SW480 (cell line): ENCODE measurements at places on chromosomes 4 and X.

- DNase-seq: peak; percentile 47
Observed at GRCh38 chrX:151396042-151396824, 773 bp upstream of the VMA21 start.

DNA sequence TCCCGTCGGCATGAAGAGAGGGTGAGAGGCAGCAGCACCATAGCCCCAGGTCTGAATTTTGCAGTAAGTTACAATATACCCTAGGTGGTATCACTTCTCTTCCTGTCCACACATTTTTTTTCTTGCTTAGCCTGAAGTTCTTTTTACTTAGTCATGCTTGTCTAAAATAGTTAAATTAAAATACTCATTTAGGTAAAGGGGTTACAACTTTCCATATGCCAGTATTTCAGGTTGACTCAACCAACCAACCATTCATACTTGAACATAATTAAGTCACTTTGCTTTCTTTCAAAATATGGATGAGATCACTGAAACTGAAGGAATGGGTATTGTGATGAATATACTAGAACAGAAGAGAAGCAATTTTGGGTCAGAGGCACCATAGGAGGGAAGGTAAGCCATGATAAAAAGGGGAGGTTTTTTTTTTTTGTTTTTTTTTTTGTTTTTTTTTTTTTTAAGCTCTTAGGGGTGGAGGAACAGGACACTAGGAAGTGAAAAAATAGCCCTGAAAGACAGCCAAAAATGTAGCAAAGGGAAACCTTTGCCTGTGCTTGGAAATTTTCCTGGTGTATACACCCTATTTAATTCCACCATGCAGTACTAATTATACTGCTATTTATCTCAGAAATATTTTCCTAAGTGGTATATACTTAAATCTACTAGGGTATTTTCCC lies 41.8 kb downstream of the RPS6KA3 start:
- no peak for DNase-seq

- DNase-seq: no peak
Observed at GRCh38 chrX:123171781-123172180, 12.3 kb upstream of the GRIA3 start.

DNA sequence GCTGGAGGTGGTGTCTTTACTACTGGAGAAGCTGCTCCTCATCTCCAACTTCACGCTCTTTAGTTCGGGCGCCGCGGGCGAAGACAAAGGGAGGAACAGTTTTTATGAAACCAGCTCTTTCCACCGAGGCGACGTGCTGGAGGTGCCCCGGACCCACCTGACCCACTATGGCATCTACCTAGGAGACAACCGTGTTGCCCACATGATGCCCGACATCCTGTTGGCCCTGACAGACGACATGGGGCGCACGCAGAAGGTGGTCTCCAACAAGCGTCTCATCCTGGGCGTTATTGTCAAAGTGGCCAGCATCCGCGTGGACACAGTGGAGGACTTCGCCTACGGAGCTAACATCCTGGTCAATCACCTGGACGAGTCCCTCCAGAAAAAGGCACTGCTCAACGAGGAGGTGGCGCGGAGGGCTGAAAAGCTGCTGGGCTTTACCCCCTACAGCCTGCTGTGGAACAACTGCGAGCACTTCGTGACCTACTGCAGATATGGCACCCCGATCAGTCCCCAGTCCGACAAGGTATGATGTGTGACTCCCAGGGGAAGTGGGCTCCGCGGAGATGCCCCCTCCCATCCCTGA lies 634 bp downstream of the LRAT start:
- DNase-seq: no peak

DNA sequence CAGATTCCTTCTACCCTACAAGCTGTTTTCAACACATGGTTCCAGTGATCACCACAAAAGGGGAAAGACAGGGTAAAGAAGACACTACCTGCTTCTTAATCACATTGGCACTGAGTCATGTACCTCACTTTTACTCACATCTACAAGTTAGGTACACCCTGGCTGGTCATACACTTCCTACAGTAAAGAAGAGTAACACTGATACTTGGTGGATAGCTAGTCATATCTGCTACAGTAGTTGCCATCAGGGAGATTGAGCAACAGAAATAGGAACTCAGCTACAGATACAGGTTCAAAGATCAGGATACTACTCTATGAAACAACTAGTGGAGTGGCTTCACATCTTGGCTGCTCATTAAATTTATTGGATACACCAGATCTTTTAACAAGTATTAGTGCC lies 105.4 kb upstream of the DIAPH2 start:
- DNase-seq: no peak

DNA sequence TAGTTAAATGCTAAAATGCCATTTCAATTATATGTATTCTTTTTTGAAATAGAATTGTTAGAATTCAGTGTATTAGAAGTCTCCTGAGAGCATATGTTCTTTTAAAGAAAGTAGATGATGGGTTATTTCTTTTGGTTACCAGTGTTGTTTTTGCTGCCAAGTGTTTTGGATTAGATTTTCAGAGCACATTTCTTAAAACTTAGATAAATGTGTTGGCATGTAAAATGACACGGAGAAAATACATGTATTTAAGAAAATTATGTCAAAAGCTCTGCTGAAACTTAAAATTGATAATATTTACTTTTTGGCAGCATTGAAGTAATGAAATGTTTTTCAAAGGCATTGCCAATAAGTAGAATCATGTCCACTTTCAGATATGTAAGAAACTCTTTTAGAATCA lies 379.7 kb downstream of the ADGRL3 start:
- no peak for DNase-seq

- DNase-seq: no peak
Observed at GRCh38 chr4:158201322-158201721, 9.0 kb upstream of the TMEM144 start.

GRCh38 chrX:24377911-24378468 lies 17.6 kb downstream of the SUPT20HL1 start:
- DNase-seq: no peak

- DNase-seq: no peak
Observed at GRCh38 chr4:88802585-88803286, 105.1 kb upstream of the NAP1L5 start.

DNA sequence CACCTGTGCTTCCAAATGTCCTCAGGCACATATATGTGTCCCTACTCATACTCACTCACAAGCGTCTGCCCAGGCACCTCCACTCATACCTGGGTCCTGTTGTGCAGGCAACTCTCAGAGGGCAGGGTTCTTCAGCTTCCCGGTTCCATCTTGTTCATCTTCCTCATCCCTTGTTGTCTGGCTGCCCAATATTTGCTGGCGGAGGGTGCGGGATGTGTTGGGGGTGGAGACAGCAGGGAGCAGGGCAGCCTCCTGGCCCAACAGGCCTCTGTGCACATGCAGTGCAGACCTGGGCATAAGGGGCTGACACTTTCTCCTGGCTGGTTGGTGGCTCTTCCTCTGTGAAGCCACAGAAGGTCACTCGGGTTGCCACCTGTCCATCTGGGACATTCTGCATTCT lies 32.1 kb downstream of the NBDY start:
- DNase-seq: no peak

- no peak for DNase-seq
Observed at GRCh38 chr4:118284169-118284568, 68.6 kb downstream of the PRSS12 start.

DNA sequence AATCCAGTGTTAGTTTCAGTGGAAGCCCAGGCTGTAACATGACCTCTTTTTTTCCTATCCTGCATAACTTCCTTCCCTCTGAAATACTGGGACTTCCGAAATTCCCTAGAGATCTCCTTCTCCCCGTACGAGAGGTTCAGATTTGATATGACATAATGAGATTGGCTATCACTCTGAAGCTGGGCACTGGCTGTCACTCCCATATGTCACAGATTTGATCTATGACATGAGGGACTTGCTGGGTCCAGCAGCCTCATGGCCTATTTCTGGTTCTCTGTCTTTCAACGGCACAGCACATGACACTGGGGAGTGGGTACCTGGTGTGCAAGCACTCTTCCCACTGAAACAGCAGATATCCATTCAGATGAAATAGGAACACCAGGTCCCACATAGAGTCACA lies 36.7 kb downstream of the PF4 start:
- DNase-seq: no peak

- no peak for DNase-seq
Observed at GRCh38 chrX:119475389-119476101, 7.3 kb downstream of the SLC25A5 start.

DNA sequence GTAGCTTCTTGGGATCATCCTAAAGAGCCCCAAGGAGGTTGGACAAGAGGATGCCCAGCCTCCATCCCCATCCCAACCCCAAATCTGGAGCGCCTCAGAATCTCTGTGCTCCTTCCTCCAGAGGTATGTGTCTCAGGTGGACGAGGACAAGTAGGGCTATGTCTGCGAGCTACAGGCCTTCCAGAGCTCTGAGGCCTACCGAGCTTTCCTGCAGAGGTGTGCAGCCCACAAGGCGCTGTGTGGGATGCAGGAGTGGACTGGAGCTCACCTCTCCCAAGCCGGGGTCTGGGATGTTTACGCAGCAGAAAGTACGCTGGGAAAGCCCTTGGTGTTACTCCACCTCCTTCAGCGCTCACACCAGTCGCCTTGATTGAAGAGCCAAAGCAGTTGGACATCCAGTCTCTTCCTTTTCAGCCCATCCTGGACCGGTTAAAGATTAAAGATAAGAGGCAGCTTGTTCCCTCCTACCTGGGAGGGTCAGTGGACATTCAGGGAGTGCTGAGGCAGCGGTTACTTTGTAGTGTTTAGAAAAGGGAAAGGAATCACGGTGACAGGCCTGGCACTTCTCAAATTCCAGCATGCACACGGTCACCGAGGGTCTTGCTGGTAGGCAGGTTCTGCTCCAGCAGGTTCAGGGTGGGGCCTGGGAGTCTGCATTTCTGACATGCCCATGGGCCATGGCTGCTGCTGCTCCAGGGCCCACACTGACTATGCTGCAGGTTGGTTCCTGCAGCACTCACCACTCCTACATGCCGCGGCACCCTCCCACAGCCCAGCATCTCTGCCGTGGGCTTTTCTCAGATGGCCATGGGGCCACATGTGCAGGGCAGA lies 29.5 kb upstream of the JAKMIP1 start:
- DNase-seq: no peak

DNA sequence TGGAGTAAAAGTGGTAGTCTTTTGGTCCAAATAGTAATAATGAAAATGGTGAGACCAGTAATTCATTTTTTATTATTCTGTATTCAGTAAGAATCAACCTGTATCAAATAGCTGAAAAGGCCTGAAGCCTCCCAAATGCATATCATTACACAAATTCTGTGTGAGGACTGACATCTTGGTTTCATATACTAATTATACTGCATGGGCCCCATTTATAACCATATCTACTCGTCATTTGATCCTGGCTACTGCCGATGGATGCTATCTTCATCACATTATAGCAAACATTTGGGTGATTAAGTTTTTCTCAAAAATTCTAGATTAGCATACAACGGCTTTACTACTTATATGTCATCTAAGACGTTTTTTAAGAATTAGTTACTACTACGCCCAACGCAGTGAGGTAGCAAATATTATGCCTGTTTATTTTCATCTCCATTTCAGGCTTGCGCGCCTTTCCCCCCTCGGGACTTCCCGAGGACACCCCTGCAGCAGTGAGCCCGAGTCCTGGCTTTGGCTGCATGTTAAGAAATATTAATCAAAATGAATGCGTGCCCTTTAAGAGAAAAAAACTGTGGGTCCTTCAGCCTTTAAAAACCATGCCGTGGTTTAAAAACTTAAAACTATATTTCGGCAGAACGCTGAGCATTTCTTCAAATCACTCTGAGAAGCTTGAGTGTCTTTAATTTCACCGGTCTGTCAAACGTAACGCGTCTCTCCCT lies 814 bp upstream of the MMAA start:
- DNase-seq: peak; percentile 15

- no peak for DNase-seq
Observed at GRCh38 chr4:113385281-113385899, 335.9 kb downstream of the ANK2 start.

DNA sequence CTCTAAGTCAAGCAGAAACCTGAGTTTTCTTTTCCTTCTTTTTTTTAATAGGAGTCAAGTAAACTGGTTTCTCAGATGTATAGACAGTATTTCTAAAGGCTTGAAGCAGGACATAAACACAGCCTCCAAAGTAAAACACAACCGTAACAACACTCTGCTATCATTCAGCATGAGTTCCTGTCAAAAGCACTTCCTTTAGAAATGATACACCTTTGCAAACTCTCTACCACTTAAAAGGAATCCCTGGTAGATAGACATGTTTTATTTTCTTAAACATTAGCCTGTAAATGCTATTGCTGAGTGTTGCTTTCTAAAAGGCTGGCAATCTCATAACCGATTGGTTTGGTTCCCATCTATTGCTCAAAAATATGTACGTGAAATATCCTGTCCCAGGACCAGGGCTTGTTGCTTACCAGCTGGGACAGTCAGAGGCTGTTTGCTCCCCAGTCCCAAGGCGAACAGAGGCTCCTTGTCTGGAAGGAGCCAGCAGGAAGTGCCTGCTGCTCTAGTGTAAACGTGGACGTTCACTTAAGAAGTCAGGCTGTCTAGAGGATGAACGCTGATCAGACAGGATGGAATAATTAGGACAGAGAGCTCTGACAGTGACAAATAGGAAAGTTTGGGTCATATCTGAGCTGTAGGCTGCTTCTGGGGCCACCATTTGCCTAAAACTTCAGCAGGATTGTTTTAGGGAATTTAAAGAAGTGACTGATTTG lies 173.9 kb upstream of the KLF3 start:
- no peak for DNase-seq

- DNase-seq: no peak
Observed at GRCh38 chr4:89316211-89316610, 8.6 kb upstream of the GPRIN3 start.

GRCh38 chrX:100829730-100830129 lies 9.5 kb downstream of the CSTF2 start:
- no peak for DNase-seq

- DNase-seq: peak; percentile 5
Observed at GRCh38 chr4:177484613-177485021, 42.4 kb upstream of the AGA start.

GRCh38 chr4:136103616-136104015 lies 1428.7 kb downstream of the PCDH18 start:
- no peak for DNase-seq

DNA sequence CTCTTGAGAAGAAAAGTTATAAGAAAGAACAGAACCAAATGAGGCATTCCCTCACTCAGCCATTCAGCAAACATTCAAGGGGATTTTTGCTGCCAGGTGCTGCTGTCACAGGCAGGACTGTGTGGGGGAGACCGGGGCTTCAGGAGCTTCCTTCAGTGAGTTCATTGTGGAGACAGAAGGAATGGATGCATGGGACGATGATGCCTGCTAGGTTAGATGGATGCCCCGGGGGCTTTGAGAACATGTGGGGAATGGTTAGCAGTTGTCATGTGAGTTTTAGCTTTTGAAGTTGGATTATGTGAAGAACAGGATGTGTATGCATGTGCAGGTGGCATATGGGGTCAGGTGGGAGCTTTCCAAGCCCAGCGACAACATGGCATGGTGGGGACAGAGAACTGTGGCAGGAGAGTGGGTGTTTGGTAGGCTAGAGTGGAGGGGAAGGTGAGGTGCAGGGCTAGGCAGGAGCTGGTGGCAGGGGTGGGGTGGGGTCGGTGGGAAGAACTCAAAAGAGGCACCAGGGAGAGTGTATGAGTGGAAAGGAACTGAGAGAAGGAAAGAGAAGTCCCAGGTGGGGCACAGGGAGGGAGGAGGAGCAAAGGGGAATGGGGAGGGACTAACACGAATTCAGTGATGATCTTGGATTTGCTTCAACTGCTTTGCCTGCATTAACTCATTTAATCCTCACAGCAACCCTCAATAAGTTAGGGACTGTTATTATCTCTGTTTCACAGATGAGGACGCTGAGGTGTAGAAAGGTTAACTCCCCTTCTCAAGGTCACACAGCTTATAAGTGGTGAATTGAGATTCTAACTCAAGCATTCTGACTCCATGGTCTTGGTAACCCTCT lies 8.4 kb downstream of the DCUN1D4 start:
- DNase-seq: no peak

- no peak for DNase-seq
Observed at GRCh38 chr4:36609661-36610060, 328.2 kb downstream of the DTHD1 start.

- DNase-seq: no peak
Observed at GRCh38 chr4:106762666-106763443, 273.3 kb downstream of the DKK2 start.
